ENCODE measurements at places on chromosomes 7 and 10. TPM values are rescaled to one million over a fixed set of nuclear protein-coding genes. Genes with fewer than 3 reads are reported as not detected.

Gene MKLN1
- total RNA-seq: 38.5 TPM

Gene PTF1A
- not detected for total RNA-seq

- DNase-seq: no peak
Observed at GRCh38 chr7:23058408-23059096, 44.6 kb upstream of the HYCC1 start.

DNA sequence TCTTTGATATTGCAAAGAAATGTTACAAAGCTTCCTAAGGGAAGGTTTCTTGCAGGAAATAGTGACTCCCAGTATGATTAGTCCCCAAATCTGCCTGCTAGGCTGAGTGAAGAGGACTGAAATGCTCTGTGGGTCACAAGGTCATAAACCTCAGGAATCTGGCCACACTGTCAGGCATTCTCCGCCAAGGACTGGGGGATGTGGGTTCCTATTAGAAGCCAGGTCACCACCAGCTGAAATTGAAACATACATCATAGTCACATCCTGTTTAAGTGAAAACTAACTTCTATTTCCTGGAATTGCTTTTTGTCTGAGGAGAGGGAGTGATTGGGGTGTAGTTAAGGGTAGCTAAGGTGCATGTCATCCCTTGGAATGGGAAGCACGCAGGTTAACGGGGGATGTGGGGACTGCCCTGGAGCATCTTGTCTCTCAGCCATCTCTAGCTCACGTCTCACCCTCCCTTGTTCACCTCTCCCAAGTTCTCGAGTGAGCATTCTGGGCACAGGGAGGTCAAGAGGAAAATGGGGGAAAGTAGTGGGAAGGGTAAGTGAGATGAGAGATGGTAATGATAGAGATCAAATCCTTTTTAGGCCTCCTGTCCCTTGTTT is 12.0 kb upstream of the GSAP start:
- DNase-seq: peak; percentile 36

DNA sequence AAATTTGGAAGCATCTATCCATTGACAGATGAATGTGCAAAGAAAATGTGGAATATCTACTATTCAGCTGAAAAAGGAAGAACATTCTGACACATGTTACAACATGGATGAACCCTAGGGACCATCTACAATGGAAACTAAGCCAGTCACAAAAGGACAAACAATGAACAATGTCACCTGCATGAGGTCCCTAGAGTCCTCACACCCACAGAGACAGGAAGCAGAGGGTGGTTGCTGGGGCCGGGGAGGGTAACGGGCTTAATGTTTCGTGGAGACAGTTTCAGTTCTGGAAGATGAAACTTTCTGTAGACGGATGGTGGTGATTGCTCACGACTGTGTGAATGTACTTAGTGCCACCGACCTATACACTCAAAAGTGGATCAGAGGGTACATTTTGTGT is 282.9 kb downstream of the ADARB2 start:
- peak; percentile 62 for DNase-seq

DNA sequence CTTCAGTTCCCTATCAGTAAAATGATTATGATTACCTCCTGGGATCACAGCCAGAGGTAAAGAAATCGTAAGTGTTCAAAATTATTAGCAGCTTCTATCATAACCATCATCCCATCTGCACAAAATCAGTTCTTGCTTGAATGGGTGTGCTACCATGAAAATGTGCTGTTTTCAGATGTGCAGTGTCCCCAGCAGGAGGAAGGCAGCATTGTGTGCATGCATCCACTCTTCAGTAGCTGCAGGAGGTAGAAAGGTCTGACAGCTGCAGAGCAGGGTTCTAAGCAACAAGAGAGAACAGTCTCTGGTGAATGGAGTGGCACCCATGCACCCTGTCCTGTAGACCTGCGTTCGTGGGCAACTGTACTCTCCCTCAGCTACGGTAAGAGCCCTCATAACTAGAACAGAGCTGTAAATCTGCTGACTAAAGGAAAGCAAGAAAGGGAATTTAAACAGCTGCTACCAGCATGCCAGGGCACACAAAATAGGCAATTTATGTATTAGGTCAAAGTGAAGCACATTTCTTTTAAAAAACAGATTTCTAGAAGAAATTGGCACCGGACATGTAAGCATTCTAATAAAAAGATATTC is 21.2 kb downstream of the VSTM2A start:
- DNase-seq: no peak

DNA sequence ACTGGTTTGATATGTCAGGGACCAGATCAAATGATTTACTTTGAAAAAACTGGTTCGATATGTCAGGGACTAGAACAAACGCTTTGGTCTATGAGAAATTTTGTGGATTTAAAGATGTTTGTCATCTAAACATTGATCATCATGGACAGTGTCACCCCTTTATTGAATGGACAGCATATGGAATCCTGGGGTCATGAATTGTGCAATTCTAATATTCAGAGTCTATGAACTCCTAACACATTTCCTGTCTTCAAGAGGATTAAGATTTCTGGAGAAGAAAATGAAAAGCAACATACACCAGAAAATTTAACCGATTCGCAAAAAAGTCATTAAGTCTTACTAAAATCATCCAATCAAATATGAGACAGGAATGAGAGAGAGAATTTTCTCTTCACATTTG is 106.4 kb upstream of the FAM133B start:
- no peak for DNase-seq
